CD4-positive, alpha-beta T cell treated with Interleukin-15 for 4 hours (primary cell): ENCODE measurements at places on chromosomes 12 and 14.

DNA sequence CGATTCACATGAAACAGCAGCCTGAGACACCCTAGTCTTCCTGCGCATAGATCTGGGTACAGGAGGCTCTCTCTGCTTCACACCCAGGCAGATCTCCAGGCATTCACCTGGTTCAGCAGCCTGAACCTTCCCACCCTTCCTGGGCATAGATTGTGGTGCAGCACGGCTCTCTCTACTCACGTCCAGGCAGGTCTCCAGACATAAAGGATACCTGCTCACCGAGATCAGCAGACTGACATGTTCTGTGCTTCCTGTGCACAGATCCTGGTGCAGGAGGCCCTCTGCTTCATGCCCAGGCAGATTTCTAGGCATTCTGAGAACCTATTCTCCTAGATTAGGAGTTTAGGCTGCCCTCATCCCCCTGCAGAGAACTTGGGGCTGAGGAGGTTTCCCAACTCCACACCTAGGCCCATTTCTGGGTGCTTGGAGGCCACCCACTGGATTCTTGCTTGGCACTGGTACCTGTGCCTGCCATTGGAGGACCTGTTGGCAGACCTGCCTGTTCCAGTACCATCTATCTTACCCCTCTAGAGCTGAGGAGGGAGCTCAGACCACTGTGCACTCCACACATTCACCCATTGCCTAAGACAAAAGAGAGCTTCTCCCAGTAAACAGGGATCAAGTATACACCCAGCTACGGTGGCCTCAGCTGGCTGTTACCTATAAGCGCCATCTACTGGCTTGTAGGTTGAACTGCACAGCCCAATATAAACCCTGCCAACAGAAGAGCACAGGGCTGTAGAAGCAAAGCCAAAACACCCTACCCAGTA is 28.0 kb upstream of the GARIN6 start:
- no peak for DNase-seq

DNA sequence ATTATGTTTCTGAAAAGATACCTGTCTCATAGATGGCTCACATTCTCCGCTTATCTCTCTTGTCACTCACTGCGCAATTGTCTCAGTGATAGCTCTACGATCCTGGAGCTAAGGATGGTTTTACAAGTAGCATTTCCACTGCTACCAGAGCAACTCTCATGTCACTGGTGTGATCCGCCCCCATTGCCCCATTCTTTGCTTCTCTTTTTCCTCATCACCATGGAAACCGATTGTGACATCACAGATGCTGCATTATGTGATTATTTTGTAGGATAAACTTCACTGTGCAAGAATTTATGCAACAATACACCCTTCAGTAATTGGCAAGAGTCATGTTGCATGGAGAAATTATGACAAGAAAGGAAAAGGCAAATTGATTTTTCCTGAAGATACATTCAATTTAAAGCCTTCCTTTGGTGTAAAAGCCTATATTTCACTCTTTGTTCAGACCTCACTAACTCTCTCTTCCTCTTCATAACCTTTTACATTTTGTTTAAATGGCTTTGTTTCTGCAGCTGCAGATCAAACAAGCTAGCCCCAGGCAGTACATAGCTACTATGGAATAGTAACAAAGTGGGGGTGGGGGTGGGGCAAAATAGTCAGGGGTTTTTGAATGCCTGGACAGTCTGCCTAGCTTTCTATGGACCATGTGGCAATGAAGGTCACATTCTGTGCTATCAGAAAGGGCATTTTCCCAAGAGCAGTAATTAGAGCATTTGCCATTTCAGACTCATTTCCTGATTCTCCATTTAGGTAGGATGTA is 539.8 kb downstream of the NRXN3 start:
- no peak for DNase-seq

- DNase-seq = no peak
Measured at GRCh38 chr12:18970603-18971002, 158.9 kb upstream of the PLEKHA5 start.

DNA sequence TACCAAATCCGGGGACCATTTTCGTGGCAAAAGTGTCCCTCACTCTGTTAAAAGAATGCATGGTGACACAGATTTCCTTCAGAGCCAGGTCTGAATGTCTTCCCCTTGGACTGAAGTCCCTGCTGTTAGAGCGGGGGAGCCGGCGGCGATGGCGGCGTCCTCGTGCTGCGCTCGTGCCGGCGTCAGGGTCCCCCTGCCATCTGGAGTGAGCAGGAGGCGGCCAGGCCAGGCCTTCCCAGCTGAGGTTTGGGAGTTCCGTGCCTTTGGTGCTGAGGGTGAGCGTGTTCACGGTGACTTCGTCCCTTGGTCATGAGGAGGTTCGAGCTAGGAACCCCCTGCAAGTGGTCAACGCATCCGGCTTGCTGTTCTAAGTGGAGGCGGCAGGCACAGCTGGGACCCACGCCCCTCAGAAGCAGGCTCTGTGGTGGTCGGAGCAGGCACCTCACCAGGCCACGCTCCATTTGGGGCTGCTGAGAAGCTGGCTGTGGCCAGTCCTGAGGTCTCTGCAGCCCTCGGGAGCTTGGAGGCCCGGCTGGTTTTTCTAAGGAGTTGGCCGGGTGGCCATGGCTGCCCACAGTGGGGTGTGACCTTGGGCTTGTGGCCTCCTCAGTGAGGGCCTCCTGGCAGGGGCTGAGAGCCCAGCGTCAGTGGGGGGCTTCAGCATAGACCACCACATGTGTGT is 9.5 kb downstream of the ZFYVE21 start:
- DNase-seq = no peak

GRCh38 chr12:109389146-109389545 is 41.4 kb downstream of the MYO1H start:
- no peak for DNase-seq

DNA sequence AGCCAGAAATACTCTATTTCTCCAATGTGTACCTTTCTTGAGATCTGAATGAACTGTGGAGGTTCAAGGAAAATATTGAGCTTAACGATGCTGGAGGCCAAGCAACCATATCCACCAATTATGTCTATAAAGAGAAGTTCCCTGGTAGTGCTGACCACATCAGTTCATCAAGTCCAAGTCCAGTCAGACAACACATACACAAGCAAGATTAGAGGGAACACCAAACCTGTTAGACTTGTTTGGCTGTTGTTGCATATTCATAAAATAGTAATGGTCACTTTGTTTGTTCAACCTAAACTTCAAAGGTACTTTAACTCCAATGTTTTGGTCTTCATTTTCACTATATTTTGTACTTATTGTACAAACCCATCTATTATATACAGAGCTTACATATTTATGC is 81.6 kb downstream of the LMO3 start:
- no peak for DNase-seq

DNA sequence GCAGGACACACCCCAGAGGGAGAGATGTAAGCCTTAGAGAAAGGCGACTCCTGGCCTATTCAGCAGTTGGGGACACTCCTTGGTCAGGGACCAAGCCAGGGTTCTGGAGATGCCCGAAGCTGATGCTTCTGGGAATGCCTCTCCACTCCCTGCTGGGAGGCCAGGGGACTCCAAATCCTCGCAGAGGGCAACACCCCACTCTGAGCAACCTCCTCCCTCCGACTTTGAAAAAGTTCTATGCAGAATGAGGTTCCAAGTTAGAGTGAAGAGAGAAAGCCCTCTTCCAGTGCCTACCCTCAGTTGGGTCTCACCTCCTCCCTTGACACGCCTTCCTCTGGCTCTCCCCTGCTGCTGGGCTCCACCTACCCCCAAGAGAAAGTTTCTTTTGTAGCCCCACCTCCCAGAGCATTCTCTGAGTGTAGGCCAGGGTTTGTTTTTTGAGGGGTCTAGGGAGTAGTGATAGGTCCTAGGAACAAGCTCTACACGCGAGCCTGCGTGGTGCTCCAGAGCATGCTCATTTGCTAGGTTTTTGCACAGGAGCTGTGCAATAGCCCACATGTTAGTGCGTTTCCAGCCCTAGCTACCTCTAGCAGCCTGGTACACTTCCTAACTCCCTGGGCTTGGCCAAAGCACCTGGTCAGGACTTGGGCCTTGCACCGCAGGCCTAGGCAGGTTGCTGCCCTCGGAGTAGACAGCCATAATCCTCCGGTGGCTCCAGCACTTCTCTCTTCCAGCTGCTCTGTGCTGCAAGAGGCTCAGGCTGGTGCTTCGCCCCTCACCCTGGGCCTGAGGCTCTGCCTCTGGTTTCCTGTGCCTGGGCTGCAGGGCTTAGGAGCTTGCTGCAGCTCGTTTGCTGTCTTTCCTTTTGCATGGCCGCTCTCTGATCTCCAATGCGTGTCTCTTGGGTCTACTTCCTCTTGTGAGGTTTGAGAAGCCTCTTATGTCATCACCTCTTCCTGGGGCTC is 590 bp upstream of the CEBPE start:
- DNase-seq = peak; percentile 14

GRCh38 chr14:84987042-84987441 is 542.9 kb upstream of the FLRT2 start:
- no peak for DNase-seq

GRCh38 chr12:103801709-103802585 is 39.1 kb downstream of the NT5DC3 start:
- no peak for DNase-seq

- DNase-seq = no peak
Measured at GRCh38 chr12:118537481-118537917, 161.1 kb downstream of the SUDS3 start.

DNA sequence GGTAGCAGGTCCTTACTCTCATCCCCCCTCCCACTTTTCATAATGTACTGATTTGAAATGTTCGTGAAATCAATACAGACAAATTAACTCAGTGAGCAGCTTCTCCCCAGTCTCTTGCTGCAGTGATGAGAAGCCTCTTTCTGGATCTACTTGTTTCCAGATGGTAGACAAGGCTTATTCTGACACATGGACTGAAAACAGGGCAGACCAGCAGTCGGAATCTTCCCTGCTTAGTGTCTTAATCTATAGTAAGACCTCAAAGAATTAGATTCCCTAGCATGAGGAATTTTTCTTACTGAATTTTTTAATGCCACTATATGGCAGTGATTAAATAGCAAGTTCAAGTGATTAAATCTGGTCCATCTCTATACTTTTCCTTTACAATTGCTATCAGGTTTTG is 120.1 kb downstream of the RGS6 start:
- no peak for DNase-seq

DNA sequence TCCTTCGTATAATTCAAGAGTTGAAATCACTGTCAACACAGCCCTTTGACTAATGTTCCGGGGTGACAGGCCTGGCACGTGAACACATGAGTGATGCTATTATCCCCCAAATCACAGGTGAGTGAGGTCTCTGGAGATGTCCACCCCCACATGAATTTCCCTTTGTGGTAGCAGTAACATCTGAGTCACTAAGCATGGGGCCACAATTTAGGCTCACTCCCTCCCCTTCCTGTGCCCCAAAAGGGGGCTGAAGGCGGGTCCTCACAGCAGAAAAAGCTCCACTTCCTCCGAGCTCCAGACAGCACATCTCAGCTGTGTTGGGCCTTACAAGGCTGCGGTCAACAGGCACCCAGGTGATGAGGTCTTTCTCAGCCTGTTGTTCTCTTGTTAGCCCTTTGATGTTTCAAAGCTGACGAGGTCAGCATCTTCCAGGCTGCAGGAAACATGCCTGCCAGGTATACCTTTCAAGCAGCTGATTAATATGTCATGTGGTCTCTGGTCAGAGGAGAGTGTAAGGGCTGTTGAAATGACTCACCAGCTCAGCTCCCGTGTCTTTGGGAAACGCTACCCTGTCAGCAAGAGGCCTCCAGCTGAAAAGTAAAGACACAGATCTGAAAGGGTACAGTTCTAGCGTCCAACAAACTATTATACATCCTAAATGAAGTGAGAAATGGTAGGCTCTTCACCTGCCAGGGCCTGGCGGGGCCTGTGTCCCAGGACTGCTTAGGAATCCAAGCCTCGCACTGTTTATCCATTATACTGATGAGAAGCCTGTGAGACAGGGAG is 107.3 kb downstream of the ZFP36L1 start:
- DNase-seq = peak; percentile 92

- no peak for DNase-seq
Measured at GRCh38 chr14:47949006-47949405, 273.6 kb upstream of the MDGA2 start.

- DNase-seq = peak; percentile 57
Measured at GRCh38 chr12:71636704-71637115, 26.9 kb downstream of the ZFC3H1 start.

- DNase-seq = no peak
Measured at GRCh38 chr12:128823216-128823915, 392 bp downstream of the SLC15A4 start.

- DNase-seq = no peak
Measured at GRCh38 chr14:68786491-68787091, 6.3 kb downstream of the ZFP36L1 start.

- no peak for DNase-seq
Measured at GRCh38 chr14:28952161-28952560, 185.6 kb downstream of the FOXG1 start.

- DNase-seq = no peak
Measured at GRCh38 chr12:67275380-67275913, 6.3 kb downstream of the CAND1 start.

DNA sequence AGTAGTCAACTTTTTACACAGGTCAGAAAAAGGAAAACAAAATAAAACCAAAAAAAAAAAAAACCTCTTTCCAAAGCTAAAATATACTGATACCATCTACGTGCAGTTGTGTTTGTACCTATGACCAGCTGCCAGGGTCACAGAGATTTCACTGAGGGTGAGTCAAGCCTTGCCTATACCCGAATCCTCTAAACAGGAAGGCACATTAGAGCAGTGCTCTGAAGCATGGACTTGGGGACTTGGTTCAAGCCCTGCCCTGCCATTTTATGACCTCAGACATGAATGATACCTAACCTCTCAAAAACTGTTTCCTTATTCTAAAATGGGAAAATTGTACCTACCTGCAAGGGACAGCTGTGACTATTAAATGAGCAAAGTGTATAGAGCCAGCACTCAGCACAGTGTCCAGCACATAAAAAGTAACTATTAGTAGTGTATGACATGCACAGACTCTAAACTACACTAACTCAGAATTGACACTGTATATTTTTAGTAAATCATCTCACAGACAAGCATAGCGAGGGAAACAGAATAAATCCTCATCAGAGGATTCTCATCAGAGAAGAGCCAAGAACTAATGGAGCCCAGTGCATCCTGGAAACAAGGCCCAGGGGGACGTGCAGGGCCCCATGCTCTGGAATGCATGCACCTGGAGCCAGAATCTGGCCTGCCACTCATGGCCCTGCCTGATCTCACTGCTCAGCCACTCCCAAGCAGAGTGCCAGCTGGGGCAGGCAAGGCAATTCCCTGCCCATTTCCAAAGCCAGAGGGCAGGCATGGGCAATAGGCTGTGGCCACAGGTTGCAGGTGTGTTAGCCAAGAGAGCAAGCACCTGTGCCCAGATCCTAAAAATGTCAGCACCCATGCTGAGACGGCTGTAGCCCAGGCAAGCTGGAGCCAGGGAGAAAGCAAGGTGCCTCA is 57.0 kb downstream of the NT5DC3 start:
- no peak for DNase-seq

DNA sequence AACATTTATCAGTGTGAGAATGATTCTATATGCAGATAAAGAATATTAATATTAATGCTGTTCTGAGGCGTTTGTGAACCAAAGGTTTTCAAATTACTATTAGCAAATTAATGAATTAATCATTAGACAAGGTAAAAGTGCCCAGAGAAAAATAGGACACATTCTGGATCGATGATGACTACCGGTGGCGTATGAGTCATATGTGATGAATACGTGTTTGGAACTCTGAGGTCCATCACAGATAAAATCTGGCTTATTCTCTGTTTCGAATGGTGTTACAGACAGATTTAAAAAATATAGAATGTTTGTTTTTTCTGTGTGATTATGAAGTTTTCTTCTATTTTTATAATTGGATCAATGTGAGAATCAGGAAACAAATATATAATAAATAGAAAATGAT is 79.2 kb upstream of the RTL1 start:
- DNase-seq = no peak

GRCh38 chr12:26466726-26467125 is 271.4 kb downstream of the SSPN start:
- DNase-seq = no peak

- DNase-seq = no peak
Measured at GRCh38 chr12:74641262-74641661, 103.6 kb downstream of the ATXN7L3B start.
